ENCODE measurements at places on chromosomes 1 and 21.

DNA sequence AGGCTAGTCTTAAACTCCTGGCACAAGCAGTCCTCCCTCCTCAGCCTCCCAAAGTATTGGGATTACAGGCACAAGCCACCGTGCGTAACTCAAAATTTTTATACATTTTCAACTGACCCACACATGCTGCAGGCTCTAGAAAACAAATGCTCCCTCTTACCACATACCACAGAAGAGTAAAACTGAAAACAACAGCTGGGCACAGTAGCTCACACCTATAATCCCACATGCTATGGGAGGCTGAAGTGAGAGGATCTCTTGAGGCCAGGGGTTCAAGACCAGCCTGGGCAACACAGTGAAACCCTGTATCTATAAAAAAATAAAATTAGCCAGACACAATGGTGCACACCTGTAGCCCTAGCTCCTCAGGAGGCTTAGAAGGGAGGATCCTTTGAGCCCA lies 56.7 kb downstream of the AKT3 start:
- no peak for DNase-seq

DNA sequence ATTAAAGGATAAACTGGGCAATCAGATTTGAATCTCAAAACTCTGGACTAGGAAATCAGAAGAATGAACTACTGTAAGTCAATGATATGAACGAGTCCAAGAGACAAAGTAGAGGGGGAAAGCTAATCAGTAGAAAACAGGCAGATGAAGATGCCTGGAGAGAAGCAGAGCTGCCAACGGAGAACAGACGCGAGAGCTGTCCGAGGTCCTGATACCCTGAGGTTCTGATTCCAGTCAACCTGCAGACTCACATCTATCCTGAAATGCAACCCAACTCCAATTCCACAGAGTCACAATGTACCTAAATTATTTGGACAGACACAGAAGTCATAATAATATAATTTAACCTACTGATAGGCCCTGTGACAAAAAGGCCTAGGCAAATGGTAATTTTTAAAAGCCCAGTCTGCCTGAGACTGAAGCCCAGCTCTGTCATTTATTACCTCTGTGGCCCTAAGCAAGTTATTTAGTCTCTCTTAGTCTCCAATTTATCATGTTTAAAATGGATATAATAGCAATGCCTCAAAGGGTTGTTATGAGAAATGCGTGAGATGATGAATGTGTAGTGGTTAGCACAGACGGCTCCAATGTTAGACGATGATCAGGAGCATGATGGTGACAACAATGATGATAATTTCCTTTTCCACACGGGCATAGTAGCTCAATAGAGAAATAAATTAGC lies 33.4 kb downstream of the RGS7 start:
- DNase-seq, result no peak

- DNase-seq, result no peak
Observed at GRCh38 chr1:104921525-104921924, 1171.8 kb downstream of the AMY1C start.

GRCh38 chr1:8950309-8950708 lies 4.6 kb downstream of the CA6 start:
- no peak for DNase-seq

DNA sequence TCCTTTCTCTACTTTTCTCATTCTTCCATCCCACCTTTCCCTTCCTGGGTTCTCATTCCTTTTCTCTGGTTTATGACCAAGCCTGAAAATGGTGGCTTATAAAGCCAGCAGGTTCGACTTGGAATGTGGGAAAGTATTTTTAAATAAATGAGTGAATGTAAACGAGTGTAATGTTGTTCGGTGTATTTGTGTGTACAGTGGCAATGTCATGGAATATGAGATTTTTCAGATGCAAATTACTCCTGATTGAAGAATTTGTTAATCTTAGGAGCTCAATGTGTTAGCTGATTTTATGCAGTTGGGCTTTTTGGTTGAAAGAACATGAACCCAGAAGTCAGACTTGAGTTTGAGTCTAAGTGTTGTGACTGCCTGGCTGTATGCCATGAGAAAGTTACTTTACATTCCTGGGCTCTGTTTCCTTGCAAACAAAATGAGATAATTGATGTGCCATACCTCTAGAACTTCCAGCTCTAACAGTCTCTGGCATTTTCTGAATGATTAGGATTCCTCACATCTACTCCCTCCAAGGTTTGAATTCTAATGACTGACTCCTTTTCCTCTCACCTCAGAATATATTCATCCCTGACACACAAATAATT lies 6.6 kb downstream of the SGIP1 start:
- peak; percentile 67 for DNase-seq

GRCh38 chr1:69728206-69728605 lies 160.5 kb downstream of the LRRC7 start:
- DNase-seq, result no peak

GRCh38 chr1:40130892-40131291 lies 30.3 kb upstream of the RLF start:
- peak; percentile 14 for DNase-seq

DNA sequence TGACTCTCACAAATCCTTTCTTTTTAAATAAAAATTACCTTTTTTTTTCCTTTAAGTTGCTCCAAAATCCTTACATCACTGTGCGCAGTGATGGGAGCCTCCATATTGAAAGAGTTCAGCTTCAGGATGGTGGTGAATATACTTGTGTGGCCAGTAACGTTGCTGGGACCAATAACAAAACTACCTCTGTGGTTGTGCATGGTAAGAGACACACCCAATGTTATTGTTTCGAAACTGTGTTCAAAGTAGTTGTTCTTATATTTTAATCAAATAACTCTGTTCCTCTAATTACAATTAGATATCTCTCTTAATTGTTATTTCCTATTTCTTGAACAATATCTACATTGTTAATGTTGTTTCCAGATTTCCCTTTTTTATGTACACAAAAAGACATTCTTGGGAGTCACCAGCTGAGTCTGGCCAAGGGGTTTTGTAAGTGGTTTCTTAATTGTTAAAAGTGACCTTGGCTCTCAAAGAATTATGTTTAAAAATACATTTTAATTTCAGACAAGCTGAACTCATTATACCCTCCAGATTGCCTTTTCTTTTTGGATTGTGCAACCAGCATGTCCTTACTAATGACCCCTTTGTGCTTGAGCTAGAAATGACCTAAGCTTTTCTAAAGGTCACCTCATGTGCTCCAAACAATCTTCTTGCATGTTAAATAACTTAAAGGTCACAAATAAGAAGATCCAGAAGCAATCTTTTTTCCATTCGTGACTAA lies 250.1 kb downstream of the HMCN1 start:
- DNase-seq, result no peak

DNA sequence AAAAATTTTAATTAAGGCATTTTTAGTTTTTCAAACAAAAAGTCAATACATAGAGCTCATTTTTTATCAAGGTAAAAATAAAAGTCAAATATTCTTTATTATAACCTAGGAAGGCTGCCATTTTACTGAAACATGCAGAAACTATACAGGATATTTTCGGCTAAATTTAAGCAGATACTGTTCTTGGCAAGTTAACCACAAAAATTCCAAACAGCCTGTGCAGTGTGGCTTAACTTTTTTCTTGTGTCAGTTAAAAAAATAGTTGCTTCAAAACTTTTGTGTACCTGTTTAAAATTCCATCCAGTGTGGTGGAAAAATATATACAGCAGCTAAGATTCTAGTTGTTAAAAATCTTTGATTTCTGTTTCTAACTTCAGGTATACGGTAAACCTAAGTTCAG lies 135.0 kb downstream of the ATP5PO start:
- DNase-seq, result no peak

GRCh38 chr1:107132780-107133179 lies 8.1 kb upstream of the NTNG1 start:
- DNase-seq, result no peak

DNA sequence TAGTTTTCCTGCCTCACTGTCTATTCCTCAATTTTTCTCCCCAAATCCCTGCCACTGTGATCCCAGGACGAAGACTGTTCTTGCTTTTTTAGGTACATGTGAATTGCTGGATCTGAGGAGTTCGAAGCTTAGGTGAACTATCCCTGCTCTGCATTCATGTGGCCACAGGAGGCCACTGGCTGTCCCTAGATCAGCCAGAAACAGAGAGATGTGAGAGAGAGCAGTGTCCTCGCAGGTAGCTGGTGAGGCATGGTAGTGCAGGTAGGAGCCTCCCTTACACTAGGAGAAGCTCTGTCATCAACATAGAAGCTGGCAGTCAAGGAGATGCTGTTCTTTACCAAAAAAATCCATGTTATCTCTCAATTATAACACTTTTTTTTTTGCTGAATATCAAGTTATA lies 71.5 kb downstream of the USP24 start:
- DNase-seq, result no peak

GRCh38 chr1:21174654-21175323 lies 1.9 kb downstream of the EIF4G3 start:
- DNase-seq, result peak; percentile 49

DNA sequence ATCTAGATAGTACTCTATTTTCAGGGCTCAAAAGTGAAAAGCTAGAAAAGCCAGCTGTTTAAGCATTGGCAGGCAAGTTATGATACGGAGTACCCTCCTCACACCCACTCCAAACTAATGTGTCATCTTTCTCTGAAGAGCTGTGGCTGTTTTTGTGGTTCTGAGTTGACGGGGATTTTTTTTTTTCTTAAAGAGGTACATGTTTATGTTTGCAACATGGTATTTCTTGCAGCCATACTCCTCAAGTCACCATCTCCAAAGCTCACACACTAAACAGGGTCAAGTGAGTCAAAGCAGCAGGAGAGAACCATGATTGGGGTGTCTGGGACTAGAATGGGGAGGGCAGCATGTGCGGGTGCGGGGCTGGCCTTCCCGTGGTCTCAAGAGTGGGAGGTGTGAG lies 347.2 kb downstream of the DISC1 start:
- no peak for DNase-seq

- DNase-seq, result no peak
Observed at GRCh38 chr1:99704356-99704816, 58.5 kb downstream of the PALMD start.

GRCh38 chr1:11730429-11730891 lies 5.5 kb upstream of the AGTRAP start:
- DNase-seq, result peak; percentile 41

DNA sequence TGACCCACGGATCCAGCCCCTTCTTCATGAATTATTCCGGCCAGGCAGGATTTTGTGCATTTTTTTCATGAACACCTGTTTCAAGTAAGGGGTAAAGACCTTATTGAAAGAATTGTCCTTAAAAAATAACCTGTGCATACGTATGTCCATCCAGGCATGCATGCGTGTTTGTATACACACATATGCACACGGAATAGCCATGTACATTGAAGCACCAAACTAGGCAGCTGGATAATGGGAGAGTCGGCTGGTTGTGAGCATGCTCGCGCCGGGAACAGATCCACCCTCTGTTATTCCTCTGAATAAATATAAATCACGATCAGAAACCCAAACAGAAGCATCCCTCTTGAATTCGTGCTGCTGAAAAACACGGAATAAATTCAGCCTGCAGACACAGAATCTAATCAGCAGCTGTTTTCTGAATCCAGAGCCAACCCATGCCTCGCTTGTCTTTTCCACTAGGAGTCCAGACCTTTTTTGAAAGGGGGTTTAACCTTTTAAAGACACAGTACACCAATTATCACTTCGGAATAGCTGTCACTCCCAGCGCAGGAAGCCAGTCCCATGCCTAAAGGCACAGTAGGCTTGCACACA lies at the start of gene HIVEP3:
HIVEP3 (minus strand) TSS at position 473 of the 594 bp plus-strand sequence.
- no peak for DNase-seq

DNA sequence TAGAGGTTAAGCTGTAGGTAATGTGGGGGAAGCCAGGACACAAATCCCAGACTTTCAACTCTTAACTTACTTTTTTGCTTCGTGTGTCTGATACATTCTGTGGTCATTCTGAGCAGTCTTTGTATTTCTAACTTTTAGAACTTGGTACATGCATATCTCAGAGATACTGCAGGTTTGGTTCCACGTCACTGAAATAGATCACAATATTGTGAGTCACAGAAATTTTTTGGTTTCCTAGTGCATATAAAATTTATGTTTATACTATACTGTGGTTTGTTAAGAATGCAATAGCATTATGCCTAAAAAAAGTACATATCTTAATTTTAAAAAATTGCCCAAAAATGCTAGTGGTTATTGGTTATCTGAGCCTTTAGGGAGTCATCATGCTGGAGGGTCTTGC lies 3.2 kb downstream of the URB2 start:
- DNase-seq, result no peak

- DNase-seq, result no peak
Observed at GRCh38 chr1:44543064-44543744, 131.1 kb downstream of the TMEM53 start.

GRCh38 chr1:183901748-183902330 lies 96.9 kb downstream of the RGL1 start:
- DNase-seq, result peak; percentile 56

DNA sequence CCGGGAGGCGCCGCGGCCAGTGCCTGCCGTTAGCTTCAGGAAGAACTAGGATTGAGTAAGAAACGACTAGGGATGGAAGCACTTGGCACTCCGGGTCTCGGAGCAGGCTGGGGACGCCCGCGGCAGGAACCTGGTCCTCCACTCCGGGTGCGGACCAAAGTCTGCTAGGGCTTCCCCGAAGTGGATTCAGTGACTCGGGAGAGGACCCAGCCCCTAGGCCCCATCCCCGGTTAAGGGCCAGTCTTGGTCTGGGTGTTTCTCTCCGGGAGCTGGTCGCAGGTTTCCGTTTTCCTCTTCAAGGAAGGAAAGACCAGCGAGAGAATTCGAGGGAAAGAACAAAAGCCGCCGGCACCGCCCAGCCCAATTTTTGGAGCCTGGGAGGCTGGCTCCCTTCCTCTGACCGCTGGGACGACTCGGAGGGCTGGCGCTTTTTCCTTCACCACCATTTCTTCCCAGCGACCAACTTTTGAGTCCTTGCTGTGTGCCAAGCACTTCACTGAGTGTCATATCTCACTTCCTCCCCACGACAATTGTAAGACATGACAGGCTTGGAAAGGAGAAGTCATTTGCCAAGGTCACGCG lies 16.8 kb upstream of the STMN1 start:
- no peak for DNase-seq

DNA sequence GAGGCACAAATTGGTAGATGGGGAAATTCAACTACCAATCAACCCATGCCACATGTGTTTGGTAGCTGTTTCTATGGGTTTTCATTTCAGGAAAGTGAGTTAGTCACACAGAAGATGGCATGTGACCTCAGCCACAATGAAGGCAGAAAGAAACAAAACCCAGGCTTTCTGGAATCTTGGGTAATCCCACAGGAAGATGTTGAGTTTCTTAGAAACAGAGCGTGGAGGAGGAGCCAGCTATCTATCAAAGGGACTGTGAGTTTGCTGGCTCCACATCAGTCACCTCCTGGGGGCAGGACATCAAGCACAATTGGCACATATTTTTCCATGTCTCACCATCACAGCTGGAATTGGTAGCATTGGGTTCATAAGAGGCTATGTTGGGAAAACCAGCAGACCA lies 188.9 kb upstream of the PLXNA2 start:
- no peak for DNase-seq

- no peak for DNase-seq
Observed at GRCh38 chr1:221161571-221162041, 282.4 kb downstream of the HLX start.

DNA sequence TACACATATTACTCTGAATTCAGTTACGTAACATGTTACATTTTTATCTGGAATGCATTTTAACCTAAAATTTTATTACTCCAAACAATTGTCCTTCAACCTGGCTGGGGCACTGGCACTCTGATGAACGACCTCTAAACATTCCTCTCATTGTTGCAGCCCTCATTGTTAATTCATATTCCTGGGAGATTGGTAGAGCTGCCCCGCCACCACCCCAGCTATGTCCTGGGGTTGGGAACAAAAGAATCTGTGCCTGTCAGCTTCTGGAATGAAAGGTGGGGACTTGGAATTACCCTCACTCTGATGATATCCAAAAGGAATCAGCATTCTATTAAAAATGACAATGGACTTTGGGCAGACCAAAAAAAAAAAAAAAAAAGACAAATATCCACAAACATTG lies 38.0 kb upstream of the DESI2 start:
- no peak for DNase-seq
